PC-3 (cell line): ENCODE measurements at places on chromosomes 6 and 20. TPM values are rescaled to one million over a fixed set of nuclear protein-coding genes. Genes with fewer than 3 reads are reported as not detected.
A peak's percentile ranks its signal among the peaks of the same experiment; 100 is the strongest.

DNA sequence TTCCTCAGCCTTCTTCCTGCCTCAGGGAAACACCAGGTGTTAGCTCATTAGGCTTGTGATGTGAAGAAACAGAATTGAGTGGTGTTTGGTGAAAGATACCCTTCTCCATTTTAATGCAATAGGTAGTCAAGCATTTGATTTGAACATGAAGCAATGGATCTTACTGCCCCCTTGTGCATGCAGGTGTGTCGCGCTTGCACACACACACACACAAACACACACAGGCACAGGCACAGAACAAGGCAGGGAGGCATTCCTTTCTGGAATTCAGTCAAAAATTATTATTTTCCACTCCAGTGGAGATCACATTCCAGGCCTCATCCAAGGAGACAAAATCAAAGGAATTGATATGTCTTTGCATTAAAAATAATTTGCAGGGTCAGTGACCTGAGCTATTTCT is 667.0 kb upstream of the MARCKS start:
- peak; percentile 18 for DNase-seq

DNA sequence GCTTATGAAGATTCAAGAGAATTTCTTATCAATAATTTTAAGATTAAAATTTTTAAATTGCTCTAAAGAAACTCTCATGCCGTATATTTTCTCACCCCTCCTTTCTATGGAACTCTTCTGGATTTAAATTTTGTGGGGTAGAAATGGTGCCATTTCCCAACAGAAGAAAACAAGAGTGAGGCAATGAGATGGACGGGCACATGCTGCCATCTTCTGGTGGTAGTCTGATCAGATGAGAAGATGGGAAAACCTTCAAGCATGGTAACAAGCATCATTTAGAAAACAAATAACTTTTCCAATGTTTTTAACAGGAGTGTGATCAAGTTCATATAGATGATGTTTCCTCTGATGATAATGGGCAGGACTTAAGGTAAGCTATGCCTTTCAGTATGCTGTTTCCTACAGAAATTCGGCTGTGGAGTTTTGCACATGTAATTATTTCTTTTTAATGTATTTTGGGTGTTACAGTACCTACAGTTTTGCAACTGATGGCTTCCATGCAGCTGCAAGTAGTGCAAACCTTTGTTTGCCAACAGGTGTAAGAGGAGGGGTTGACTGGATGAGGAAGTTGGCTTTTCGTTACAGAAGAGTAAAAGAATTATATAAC is 271.4 kb downstream of the EYA4 start:
- peak; percentile 70 for DNase-seq

DNA sequence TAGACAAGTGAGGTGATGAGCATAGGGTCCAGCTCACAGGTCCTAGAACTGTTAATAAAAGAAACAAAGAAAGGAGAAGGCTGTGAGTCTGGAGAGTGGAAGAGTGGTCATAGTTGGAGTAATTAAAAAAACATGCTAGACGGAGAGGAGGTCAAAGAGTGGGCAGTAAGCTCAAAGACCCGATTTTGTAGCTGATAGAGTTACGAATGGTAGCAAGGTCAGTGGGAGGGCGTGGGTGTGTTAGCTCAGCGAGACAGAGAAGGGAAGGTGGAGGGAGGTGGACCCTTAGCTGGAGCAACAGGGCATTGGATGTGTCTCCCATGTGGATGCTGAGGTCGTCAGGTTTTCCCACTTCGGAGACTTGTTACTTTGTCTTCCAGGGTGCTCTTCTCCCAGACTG is 431.7 kb downstream of the CDH26 start:
- DNase-seq: no peak

- DNase-seq: no peak
These were observed 95.3 kb upstream of the C6orf118 start for GRCh38 chr6:165404697-165405096.

- no peak for DNase-seq
These were observed 56.7 kb downstream of the VEGFA start for GRCh38 chr6:43826730-43827129.

- peak; percentile 48 for DNase-seq
These were observed 3.9 kb downstream of the ZMYND8 start for GRCh38 chr20:47352332-47353238.

- no peak for DNase-seq
These were observed 33.7 kb upstream of the HIVEP1 start for GRCh38 chr6:11978169-11978987.

DNA sequence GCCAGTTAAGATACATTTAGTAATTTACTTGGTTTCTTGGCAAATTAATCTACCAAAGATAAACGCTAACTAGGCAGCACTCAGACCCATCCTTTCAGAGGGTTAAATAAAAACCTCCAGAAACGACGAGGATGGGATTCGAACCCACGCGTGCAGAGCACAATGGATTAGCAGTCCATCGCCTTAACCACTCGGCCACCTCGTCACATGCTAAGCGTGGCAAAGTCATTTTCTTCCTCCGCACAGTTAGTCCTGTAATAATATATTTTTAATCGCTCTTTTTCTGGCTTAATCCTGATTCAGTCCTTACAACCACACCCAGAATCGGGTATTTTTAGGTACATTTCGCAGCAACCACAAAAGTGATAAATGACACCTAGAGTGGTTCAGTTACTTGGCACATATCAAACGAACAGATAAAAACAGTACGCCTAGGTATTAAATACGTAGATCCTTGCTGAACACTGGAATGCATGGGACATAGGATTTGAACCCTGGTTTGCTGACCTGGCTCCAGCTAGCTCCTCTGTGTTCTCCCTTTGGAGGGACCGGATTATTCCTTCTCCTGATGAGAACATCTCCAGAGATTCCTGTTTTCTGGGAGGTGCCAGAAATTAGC is 71.6 kb downstream of the GPX5 start:
- peak; percentile 60 for DNase-seq

- DNase-seq: peak; percentile 41
These were observed 200.3 kb downstream of the RNGTT start for GRCh38 chr6:88763160-88763559.

- DNase-seq: no peak
These were observed 20.9 kb upstream of the TCP11 start for GRCh38 chr6:35161776-35162607.

- no peak for DNase-seq
These were observed 46.8 kb downstream of the SYNJ2 start for GRCh38 chr6:158028421-158028820.

DNA sequence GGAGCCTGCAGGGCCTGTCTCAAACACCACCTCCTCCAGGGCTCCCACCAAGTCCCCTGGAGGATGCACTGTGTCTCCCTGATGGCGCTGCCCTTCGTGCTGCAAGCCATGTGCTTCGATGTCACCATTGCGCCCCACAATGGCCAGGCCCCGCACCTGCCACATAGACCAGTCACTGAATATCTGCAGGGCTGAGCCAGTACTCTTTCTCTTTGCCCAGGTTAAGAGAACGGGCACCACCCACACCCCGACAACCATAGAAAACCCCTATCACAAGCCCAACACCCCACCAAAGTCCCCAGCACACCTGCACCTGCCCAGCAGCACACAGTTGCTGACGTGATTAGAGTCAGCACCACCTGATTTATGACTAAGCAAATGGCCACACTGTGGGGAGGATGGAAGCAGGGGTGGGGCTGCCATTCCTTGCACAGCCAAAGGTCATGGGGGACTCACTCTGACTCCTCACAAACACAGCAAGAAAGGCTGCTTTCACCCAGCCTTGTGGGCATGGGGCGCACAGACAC is 104.3 kb downstream of the SLC23A2 start:
- DNase-seq: peak; percentile 66

DNA sequence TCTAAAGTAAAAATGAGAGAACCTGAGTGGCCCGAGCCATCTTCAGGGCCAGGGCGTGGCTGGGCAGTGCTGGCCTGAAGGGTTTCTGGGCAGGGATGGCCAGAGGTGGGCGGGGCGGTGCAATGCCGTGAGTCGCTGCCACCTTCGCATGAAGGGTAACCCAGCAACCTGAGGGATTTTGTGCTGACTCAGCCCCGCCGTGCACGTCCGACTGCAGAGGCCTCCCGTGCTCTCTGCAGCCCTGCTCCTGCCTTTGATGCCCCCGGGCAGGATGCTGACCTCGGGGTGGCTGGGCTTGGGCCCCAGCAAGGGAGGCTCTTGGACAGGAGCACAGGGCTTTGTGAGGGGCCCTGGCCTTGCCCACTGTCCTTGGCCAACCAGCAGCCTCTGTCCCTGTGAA is 81.7 kb upstream of the GATA5 start:
- peak; percentile 61 for DNase-seq

- no peak for DNase-seq
These were observed 108.5 kb downstream of the MANEA start for GRCh38 chr6:95685822-95686221.

DNA sequence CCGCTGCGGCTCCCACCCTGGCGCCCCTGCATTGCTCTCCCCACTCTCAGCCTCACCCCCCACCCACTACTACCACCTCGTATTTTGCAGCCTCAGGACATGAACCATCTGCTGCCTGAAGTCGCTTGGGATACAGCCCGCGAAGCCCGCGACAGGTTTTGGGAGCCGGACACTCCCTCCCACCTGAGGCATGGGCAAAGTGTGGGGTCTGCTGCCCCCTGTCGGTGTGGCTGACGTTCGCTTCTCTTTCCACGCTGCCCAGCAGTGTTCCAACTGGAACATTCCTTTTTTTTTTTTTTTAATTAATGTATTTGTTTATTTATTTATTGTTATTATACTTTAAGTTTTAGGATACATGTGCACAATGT is 15.3 kb upstream of the LPA start:
- no peak for DNase-seq

DNA sequence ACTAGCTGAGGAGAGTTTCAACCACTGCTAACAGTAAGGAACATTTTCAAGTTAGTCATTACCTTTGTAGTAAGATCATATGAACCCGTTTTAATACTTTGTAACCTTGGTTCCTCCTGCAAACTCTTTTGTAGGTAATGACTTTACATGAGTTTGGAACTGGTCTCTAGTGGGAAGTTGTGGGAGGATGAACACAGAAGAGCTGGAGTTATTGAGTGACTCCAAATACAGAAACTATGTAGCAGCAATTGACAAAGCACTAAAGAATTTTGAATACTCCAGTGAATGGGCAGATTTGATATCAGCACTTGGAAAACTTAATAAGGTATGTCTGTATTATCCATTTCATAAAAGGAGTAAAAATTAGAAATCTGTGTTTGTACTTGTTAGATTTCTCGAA is 29.3 kb downstream of the DOP1A start:
- DNase-seq: no peak

DNA sequence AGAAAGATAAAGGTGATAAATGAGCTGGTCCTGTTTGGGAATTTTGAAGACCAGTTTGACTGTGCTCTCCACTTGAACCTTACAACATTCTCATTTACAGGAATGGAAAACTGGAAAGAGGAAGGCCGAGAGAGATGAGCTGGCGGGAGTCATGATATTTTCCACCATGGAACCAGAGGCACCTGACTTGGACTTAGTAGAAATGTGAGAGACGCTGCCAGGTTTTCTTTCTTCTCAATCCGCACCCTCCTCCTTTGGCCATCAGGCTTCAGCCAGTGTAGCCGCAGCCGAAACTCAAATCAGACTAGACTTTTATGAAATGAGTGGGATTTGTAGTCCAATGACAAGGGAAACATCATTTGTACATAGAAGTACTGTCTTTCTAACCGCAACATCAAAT is 54.7 kb upstream of the SYNJ2 start:
- DNase-seq: no peak

- no peak for DNase-seq
These were observed 8.3 kb downstream of the PPP1R3G start for GRCh38 chr6:5093231-5094015.

DNA sequence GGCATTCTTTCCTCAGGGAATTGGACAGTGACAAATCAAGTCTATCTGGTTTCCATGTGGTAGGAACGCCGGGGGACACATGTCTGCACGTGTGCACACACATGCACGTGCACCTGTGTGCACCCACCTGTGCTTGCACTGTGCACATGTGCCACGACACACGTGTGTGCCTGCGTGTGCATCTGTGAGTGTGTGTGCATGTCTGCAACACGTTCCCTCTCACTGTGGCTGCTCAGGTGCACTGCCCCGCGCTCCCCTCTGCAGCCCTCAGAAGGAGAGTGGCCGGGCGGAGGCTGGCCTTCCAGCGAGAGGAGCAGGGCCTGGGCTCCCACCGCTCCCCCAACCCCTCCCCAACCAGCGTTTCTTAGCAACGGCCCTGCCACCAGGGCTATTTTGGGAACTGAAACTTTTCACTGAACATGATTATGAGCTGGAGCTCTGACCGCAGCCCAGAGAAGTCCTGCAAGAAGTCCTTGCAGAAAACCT is 147.8 kb downstream of the PHACTR3 start:
- no peak for DNase-seq

- DNase-seq: peak; percentile 68
These were observed 39.4 kb upstream of the KCNK16 start for GRCh38 chr6:39361657-39362486.

DNA sequence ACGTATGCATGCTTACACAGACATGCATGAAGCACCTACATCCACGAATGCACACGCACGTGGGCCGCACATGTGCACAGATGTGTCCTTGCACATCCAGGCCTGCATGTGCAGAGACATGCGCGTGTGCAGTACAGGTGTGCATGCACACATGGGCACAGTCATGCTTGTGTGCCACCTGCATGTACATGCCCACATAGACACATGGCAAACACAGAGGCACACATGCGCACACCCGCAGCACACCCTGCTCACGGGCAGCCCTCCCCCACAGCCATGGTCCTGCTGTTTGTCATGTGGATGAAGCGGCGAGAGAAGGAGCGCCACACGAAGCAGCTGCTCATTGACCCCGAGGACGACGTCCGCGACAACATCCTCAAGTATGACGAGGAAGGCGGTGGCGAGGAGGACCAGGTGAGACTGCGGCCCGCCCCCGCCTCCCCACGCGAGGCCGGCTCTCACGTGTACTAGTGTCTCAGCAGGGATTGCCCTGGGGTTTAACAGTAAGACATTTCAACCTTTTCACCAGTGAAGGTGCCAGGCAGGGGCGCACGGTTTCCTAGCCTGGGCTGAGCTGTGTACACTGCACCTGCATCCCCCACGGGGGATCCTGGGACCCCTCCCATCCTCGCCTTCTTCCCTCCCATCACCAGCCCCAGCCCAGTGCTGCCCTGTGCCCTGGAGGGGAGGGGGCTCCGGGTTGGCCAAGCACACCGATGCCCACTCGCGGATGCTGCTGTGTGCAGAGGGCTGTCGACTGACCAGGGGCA is 132.8 kb downstream of the TAF4 start:
- DNase-seq: no peak

Gene HSPA12B
- not detected in 2 replicates for total RNA-seq

Gene EFCAB8
- total RNA-seq: not detected in 2 replicates

Gene HLA-A
- 426 and 435 TPM in 2 replicates for total RNA-seq

Gene CCN5
- 0.26 TPM in 1 of 2 replicates, not detected in the other for total RNA-seq

Gene TXLNB
- total RNA-seq: 0.22 TPM in 1 of 2 replicates, not detected in the other

Gene HSPA1A
- total RNA-seq: 269 and 324 TPM in 2 replicates

Gene DNMT3B
- 7.3 and 9.3 TPM in 2 replicates for total RNA-seq

Gene PRELID3B
- 118 and 181 TPM in 2 replicates for total RNA-seq

Gene ARMC2
- total RNA-seq: 0.29 and 1.1 TPM in 2 replicates

Gene LAMA2
- 0.17 and 0.22 TPM in 2 replicates for total RNA-seq
